CD4-positive, alpha-beta T cell treated with Interleukin-1 beta for 1 hour (primary cell): ENCODE measurements at places on chromosomes 3 and 15.

DNA sequence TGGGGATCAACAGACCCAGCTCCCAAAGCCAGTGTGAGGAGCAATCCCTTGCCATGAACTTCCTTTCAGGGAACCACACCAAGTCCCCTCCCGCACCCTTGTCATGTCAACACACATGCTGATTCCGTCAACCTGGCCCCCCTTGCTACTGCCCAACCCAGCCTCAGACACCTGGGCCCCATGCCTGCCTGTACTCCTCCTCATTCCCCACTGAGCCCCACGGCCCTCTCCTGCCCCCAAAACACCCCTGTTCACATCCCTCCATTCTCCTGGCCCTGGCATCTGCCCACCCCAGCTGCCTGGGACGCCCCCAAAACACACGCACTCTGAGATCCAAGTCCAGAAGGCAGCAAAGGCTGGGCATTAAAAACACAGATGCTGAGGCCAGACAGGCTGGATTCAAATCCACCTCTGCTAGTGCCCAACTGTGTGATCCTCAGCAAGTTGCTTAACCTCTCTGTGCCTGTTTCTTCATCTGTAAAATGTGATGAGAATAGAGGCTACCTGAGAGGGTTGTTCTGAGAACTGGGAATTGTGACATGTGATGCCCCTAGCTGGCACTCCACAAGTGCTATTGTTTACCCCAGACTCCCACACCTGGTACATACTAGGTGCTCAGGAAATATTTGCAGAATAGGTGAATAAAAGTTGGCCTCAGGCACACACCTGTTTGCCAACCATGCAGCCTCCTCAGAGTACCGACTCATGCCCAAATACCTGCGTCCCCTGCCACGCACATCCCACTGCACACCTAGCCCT, 2.3 kb downstream of the PLXND1 start:
- no peak for DNase-seq

GRCh38 chr3:119976214-119976613, 118.0 kb downstream of the GSK3B start:
- DNase-seq, result no peak

GRCh38 chr15:33125894-33126537, 68.5 kb downstream of the FMN1 start:
- DNase-seq, result no peak

DNA sequence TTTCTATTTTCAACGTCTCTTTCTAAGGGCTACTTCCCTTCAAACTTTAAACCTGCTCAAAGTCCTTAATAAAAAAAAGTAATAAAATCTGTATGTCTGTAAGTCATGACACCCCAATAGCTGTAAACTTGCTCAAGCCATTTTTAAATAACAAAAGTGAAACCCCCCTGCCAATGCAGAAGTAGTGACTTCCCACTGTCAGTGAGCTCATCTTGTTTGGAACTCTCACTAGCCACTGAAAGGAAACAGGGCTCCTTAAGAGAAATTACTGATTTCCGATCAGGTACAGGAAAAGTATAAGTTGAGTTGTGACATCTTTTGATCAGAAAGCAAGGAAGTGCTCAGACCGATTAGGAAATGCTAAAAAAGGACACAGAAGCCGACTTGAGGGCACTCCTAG, 27.6 kb upstream of the GPR171 start:
- DNase-seq, result peak; percentile 14

- DNase-seq, result no peak
Observed at GRCh38 chr3:148531836-148532235, 165.9 kb upstream of the AGTR1 start.

DNA sequence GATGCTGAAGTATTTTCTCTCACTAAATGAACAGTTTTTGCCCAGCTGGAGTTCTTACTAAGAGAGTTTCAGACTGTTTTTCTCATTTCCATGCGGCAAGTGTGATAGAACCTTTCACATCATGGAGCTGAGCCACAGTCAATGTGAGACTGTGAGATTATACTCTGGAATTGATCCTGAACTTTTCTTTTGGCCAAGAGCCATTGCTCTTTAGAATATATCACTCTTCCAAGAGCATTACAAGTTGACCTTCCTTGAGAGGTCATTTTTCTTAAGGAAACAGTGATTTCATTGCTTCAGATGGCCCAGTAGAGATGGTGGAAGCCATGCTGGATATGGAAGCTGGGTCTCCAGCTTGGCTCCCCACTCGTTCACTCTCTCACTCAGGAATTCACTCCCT, 212.9 kb upstream of the UMPS start:
- no peak for DNase-seq

DNA sequence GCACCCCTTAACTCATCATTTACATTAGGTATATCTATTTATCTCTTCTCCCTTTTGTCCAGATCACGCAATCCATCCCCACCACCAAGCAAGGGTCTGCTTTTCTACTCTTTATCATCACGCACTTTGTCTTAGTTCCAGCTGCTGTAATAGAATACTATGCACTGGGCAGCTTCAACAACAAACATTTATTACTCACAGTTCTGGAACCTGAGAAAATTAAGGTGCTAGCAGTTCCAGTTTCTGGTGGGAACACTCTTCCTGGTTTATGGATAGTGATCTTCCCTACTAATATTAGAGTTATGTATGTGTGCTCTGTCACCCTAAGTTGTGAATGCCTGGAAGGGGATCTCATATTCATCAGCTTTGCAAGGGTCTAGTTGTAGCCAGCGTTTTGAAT, 687.0 kb downstream of the NTRK3 start:
- DNase-seq, result no peak

GRCh38 chr3:30269751-30270445, 336.5 kb upstream of the TGFBR2 start:
- DNase-seq, result peak; percentile 19

- no peak for DNase-seq
Observed at GRCh38 chr3:24062916-24063315, 117.8 kb downstream of the NR1D2 start.

- DNase-seq, result no peak
Observed at GRCh38 chr3:107446706-107447105, 69.5 kb downstream of the CCDC54 start.
